ENCODE measurements at places on chromosomes 5 and 9.

DNA sequence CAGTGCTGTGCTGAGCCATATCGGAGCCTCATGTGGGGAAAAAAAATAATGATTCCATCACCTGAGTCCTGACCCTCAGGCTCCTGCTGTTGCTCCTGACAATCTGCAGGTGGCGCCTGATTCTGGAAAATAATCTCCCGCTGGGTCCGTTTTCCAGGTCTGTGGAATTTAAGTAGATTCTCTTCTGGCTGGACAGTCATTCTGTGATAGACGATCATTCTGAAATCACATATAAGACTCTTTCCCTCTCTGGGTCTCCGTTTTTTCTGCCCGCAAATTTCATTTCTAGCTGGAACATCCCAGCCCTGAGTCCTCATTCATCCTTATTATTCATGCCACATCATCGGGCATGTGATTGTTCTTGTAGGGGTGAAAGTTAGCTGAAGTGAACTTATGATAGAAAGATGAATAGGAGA is 22.1 kb upstream of the STXBP1 start:
- peak; percentile 84 for DNase-seq

DNA sequence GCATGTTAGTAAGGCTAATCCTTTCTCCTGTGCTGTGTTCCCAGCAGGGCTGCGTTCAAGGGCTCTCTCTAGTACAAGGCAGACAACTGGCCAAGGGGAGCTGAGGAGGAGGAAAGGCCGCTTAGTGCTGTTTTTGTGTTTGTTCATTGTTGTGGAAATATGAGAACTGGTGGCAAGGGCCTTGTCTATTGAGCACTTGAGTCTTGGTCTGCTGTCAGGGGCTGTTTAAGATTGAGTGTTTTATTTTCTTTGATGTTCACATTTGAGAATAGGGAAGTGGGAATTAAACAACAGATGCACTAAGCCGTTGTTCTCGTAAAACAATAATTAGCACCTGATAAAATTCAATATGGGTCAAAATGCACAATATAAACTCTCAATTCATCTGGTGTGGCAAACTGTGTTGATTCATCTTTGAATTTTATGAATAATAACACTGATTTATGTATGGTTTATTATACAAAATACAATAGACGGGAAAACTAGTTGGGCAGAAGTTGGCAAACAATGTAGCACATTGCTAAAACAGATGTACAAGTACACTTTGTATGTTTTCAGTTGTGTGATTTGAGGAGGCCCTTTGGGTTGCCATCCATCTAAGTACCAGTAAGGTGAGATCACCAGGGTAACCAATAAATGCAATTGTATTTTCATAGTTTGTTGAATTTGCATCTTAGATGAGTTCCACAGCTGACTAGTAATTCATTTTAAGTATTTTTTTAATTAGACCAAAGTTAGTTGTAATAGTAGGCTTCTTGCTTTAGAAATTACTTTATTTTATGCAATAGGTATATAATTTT is 97.6 kb upstream of the GRHPR start:
- no peak for DNase-seq

DNA sequence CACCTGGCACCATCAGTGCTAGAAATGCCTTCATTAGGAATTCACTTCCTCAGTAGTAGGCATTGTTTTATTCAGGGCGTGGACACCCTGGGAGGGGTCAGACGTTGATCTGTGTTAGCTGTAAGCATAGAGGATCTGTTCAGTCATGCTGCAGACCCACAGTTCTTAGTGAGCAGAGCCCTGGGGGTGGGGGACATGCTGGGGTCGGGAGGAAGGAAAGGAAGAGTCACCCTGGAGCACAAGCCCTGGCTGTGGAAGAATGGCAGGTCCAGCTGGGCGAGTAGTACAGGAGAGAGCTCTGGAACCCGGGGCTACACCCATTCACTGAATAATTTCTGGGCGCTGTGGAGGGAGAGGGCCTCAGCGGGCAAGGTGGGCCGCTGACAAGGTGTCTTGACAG is 172.5 kb downstream of the FSTL4 start:
- DNase-seq = peak; percentile 57

- no peak for DNase-seq
Observed at GRCh38 chr9:38004809-38005560, 64.0 kb downstream of the SHB start.

- no peak for DNase-seq
Observed at GRCh38 chr5:13944560-13945199, at the start of gene DNAH5. Gene DNAH5, minus strand, starts transcription at chr5:13944688. Its CDS starts 250 bp downstream, at chr5:13944438.

- DNase-seq = no peak
Observed at GRCh38 chr5:178282391-178282790, 49.8 kb upstream of the PHYKPL start.

DNA sequence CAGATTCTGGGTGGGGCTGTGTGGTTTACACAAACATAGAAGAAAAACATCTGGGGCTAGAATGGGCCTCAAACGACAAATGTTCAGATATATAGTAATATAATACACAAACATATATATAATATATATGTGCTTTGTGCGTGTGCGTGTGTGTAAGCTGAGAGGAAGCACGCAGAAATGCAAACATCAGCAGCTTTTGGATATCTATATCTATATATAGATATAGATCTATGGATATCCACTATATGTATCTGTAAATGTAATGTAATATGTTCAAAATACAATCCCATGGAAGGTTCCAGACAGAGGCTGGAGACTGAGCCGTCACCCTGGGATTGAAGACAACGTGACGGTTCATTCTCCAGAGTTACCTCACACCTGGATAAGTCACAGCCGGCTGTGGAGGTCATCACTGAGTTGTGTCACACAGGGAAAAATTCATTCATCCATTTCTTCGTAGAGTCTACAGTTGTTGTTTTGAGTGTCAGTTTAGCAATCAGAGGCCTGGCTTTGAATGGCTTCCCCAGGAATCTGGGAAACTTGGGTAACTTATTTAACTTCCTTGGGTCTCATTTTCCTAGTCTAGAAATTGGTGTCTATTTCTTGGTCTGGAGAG is 123.0 kb upstream of the CPEB4 start:
- peak; percentile 15 for DNase-seq

DNA sequence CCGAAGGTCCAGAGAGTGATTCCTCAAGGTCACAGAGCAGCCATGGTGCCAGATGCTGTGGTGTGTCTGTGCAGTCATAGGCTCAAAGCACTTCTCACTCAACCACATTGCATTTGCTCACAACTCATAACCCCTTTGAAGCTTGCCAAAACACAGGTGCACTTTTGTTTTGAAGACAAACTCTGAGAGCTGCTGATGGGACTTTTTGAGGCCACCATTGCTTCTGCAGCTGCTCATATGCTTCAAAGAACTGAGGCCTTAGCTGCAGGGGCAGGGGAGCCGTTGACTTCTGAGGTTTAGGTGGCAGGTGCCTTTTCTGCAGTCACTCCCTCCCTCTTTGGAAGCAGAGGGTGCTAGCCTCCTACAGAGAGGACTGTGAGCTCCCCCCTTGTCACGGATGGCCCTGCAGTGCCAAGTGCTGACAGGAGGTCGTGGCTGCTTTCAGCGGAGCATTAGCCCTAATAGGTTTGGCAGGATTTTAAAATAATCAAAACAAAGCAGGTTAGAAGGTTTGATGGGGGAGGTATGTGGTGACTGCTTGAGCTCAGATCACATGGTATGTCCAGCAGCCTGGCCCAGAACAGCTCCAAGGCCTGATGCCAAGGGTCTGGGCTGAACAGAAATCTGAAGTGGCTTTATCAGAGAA is 232.1 kb downstream of the MAN2A1 start:
- DNase-seq = peak; percentile 75

DNA sequence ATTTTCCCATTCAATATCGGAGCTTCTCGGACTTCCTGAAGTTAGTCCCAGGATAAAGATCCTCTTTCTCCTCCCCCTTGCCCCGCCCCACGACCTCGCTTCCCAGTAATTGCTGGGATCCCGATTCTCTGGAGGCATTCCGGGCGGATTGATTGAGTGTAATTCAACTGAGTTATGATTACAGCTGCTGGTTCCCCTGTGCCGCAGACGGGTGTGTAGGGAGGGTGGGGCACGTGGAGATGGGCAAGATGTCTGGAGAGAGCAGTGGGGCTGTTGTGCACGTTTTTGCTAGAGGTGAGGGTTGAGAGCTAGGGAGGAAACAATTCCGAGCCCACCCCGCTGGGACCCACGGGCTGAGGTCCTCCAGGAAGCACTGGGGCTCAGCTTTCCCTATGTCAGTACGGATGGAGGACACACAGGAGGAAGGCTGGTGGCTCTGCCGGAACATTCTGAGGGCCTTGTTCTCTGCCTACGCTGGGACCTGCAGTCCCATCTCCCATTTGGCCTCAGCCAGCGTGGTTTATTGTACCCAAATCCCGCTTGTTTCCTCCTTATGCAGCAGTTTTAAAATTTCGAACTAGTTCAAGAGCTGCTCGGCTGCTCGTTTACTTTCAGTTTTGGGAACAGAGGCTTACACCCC is 2.4 kb upstream of the DMRT2 start:
- no peak for DNase-seq

DNA sequence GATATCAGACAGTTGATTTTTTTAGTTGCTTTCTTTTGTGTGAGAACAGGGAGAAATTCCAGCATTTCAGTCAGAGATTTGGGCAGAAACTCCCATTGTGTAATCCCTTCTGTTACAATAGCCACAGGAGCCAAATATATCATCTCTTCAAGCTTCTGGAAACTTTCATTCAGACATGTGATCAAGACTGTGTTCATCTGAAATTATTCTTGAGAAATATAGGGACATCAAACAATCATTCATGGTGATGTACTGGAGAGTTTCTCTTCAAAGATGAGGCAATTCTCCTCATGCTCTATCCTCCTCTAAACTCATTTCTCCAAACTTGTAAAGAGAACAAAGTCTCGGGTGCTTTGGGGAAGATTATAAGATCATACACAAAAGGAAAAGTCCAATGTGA is 35.2 kb upstream of the CSNK1G3 start:
- no peak for DNase-seq

GRCh38 chr9:133143639-133144141 is 20.0 kb downstream of the GBGT1 start:
- no peak for DNase-seq

Data from SW480 (cell line).